Iris pigment epithelial cell (primary cell): ENCODE measurements at places on chromosomes 2 and 18.
A peak's percentile ranks its signal among the peaks of the same experiment; 100 is the strongest.

GRCh38 chr2:230640540-230641011 is 72.1 kb upstream of the CAB39 start:
- peak; percentile 51 for DNase-seq

DNA sequence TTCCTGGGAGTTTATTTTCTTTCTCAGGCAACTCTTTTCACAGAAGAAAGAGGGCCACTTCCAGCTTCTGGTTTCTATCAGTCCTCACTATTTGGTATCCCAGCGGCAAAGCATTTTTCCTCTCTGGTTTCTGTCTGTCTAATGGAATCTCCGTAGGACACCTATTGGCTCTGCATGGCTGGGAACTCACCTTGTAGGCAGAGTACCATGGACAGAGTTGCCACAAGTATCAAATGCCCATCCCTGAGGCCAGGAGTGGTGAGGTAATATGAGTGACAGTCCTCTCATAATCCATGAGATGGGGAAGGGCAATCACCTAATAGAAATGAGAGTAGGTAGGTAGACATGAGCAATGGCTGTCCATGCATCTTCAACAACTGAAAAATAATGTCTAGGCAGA is 369.5 kb upstream of the PIK3C3 start:
- DNase-seq, result no peak

DNA sequence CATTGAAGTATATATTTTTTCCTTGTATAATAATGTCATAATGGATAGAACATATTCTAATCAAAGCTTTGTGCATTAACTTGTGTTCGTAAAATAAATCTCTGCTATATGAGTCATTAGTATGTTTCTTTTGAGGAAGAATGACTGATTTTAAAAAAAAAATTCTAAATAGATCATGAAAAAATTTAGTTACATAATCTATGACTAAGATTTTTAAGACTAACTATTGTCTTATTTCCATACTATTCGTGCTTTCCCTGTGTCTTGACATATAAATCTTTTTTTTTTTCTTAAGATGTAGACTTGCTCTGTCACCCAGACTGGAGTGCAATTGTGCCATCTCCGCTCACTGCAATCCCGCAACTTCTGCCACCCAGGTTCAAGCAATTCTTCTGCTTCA is 226.1 kb downstream of the DSEL start:
- peak; percentile 36 for DNase-seq

DNA sequence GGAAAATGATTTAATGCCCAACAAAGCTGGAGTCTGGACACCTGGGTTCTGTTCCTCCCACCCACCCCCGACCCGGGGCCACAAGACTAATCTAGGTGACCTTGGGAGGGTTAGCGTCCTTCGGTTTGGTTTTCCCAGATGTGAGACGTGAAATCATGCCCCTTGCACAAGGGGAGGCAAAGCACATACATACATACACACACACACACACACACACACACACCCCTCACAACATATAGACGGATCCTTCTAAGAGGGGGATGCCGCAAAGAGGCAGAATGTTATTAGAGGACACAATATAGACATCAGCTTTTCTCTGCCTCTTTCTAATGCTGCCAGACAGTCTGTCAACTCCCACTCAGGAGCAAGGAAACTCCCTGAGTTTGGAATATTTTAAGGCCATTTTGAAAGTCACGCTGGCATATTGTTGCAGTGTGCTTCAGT is 616 bp upstream of the RBMS1 start:
- no peak for DNase-seq

DNA sequence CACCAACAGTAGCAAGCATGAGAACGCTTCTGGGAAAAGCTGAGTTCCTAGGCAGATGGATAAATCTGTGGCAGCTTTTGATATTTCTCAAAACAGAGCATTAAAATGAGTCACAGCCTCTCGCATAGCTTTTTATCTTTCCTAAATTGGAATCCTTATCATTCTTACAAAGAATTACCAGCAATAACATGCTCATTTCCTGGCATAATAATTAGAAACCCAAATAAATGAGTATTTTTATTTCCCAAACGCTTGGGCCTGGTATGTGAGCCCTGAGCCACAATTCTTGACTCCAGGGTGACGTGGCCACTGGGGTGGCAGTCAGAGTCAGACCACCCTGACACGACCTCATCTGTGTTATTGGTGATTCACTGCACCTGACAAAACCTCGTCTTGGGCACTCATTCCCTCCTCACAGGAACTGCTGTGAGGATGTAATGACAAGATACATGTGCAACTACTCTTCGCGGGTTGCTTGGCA is 210.7 kb downstream of the ARL4C start:
- DNase-seq, result no peak

- no peak for DNase-seq
These were observed 1.2 kb downstream of the EPB41L3 start for GRCh38 chr18:5542515-5543035.

DNA sequence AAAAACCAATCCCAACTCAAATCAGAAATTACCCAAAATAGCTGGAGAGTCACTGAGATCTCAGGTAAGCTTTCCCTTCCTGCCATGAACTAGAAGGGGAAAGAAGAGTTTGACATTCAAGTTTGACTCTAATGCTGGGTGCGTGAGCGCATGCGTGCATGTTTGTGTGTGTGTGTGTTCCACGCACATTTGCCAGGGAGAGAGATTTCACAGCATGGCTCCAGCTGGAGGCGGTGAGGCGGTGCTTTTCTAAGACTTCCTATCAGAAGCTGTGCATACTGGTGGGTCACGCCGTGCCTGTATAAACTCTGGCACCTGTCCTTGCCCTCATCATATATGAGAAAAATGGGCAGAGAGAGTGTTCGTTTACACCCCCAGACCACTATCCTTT is 116.2 kb downstream of the MSH2 start:
- no peak for DNase-seq

DNA sequence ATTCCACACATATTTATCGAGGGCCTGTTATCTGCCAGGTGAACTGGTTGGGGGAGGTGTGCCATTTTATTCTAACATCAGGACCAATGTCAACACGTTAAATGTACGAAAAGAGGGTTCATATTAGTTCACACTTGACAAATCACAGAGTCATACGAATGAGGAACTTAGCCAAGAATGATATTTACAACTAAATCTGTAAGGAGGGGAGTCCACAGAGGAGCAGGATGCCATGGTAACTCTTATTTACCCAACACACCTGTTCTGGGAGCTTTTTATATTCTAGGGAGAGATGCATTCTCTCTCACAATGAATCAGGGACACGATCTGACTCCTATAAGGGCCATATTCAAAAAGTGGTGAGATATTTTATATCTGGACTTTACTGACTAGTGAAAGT is 144.1 kb downstream of the CDC42EP3 start:
- DNase-seq, result no peak

GRCh38 chr2:98759338-98759737 is 28.4 kb upstream of the MGAT4A start:
- no peak for DNase-seq

DNA sequence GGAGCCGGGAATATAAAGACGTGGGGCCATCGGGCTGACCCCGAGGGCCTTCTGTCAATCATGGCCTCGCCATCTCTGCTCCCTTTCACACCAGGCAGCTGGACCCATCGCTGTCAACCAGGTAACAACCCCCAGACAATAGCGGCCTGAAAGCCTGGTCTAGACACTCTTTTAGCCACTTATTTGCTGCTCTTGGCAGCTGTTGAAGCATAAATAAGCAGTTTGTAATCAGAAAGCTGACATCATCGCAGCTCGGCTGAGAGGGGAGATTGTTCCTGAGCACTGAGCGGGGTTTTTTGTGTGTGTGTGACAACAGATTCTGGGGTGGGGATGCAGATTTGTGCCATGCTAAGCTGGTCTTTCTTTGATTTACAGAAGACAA is 423.6 kb upstream of the POU3F3 start:
- DNase-seq, result no peak

DNA sequence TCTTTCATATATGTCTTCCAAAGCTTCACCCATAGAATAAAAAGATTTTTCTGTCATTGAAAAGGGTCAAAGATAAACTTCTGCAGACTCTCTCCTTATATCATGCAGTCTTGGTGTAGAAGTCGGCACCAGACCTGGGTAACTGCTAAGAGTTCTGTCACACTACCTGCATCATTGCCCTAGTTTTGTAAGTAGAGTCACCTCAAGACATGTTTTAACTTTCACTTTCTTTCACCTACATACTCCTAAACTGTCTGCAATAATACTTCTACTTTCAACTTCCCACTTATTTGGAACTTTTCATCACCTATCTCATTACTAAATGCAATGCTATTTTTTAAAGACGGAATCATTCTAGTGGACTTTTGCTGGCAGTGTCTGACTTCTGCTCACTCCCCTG is 475.6 kb upstream of the VRK2 start:
- DNase-seq, result no peak

DNA sequence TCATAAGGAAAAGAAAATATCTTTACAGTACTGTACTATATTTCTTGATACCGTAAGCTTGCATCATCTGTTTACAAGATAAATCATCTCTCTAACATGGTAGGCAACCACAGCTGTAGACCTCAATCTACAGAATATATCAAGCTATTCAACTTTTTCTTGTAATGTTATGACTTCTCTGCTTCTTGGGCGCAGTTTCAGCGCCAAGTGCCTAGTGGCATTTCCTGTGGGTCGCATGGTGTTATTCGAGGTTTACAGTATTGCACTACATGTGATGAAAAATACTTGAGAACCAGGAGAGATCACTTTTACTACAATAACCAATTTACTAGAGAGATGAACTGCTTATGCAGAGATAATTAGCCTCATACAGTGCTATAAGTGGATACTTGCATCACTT is 34.0 kb upstream of the SESTD1 start:
- DNase-seq, result no peak

GRCh38 chr2:241859436-241860183 is 916 bp upstream of the PDCD1 start:
- DNase-seq, result peak; percentile 16

DNA sequence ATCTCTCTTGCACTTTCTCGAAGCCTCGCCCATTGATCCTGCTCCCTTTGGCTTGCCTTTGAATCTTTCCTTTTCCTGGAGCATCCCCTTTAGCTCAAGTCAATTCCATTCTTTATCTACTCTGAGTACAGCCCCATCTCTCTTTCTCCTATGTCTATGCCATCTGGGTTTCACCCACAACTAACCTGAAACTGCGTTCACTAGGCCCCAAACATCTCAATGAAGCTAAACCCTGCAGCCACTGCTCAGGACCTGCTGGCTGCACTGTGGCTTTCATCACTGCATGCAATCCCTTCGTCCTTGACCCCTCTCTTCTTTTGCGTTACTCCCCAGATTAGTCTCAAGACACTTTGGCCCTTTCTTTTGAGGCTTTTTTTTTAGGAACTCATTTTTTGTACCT is 81.6 kb upstream of the CYRIA start:
- DNase-seq, result no peak

GRCh38 chr2:68483011-68483410 is 15.6 kb downstream of the APLF start:
- no peak for DNase-seq

- DNase-seq, result no peak
These were observed 51.1 kb upstream of the EPC2 start for GRCh38 chr2:148593421-148593820.

- DNase-seq, result no peak
These were observed 77.8 kb upstream of the TFCP2L1 start for GRCh38 chr2:121362774-121363173.

- no peak for DNase-seq
These were observed 135.5 kb downstream of the MGAT5 start for GRCh38 chr2:134389381-134389780.

GRCh38 chr2:85861650-85862049 is 27.1 kb downstream of the ST3GAL5 start:
- no peak for DNase-seq

- no peak for DNase-seq
These were observed 38.7 kb downstream of the PSD4 start for GRCh38 chr2:113212245-113213060.

DNA sequence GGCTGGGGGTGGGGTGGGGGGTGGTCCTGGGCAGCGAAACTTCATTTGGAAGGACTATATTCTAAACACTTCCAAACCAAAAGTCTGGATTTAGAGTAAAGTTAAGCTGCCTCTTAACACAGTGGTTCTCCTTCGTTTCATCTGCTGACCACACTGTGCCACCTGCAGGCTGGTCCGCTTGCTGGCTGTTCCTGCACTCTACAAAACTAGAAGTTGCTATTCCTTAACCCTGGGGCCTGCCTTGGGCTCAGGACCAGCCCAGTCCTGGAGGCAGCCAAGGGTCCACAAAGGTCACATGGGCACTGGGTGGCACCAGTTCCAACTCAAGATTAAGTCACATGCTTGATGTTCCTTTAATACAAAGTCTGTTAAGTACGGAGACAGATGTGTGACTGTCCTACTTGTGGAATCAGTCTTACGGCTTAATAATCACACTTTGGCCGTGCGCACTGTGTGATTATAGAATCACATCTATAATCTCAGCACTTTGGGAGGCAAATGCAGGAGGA is 195.4 kb downstream of the FAM210A start:
- DNase-seq, result peak; percentile 61

- peak; percentile 36 for DNase-seq
These were observed 1.3 kb downstream of the GORASP2 start for GRCh38 chr2:170930131-170930990.

DNA sequence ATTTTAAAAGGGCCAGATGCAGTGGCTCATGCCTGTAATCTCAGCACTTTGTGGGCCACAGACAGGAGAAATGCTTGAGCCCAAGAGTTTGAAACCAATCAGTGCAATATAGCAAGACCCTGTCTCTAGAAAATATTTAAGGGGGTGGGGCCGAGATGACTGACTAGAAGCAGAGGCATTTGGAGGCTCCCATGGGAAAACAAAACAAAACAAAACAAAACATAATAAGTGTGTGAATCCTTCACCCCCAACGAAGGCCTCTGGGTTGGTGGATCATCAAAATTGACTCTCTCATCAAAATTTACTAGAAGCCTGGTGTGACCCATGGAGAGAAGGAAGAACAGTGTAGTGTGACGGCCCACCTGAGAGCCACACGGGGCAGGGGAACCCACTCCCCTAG is 560.9 kb downstream of the LRP1B start:
- no peak for DNase-seq

DNA sequence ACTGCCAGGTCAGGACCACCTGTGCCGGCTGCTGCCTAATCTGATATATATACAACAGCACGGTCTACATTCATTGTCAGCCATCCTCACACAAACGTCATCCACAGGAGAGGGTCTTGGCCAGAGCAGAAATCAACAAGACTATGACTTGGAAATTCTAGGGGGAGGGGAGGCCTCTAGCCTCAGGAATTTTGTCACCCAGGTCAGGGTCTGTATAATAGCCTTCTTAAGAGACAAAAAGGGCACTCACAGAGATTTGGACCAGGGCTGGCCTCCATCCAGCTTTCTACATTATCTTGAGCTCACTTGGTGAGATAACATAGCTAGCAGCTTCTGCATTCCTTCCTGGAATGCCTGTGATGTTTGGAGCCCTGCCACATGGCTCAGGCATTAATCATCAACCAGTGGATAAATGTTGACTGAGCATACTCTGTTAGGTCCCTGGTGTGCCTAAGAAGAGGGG is 50.4 kb upstream of the CTIF start:
- DNase-seq, result peak; percentile 95
